ENCODE measurements at places on chromosomes 4 and X.

DNA sequence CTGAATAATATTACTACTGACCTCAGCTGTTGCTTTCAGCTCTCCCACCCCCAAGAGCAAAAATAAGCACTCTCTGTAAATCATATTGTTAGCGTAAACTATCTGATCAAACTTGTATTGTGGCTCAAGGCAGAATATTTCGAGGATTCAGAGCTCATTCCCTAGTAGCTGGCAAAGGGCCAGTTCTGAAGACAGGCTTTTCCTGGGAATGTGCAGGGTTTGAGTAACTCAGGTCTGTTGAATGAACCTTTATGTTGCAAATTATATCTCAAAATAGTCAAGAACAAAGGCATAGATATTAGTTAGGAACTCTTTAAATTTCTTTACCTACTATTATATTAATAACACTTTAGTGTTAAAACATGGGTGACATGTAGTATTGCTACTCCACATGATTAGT is 454.9 kb downstream of the CCSER1 start:
- DNase-seq, result no peak

DNA sequence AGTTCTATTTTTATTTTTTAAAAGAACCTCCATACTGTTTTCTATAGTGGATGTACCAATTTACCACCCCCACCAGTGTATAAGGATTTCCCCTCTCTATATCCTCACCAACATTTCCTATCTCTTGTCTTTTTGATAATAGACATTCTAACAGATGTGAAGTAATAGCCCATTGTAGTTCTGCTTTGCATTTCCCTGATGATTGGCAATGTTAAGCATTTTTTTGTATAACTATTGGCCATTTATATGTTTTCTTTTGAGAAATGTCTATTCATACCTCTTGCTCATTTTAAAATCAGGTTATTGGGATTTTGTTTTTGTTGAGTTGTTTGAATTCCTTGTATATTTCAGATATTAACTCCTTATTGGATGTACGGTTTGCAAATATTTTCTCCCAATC is 251.1 kb upstream of the HTR2C start:
- DNase-seq, result no peak

- DNase-seq, result no peak
Observed at GRCh38 chr4:123874063-123874462, 477.5 kb downstream of the SPRY1 start.

GRCh38 chr4:117893207-117893606 is 141.1 kb upstream of the NDST3 start:
- DNase-seq, result no peak

DNA sequence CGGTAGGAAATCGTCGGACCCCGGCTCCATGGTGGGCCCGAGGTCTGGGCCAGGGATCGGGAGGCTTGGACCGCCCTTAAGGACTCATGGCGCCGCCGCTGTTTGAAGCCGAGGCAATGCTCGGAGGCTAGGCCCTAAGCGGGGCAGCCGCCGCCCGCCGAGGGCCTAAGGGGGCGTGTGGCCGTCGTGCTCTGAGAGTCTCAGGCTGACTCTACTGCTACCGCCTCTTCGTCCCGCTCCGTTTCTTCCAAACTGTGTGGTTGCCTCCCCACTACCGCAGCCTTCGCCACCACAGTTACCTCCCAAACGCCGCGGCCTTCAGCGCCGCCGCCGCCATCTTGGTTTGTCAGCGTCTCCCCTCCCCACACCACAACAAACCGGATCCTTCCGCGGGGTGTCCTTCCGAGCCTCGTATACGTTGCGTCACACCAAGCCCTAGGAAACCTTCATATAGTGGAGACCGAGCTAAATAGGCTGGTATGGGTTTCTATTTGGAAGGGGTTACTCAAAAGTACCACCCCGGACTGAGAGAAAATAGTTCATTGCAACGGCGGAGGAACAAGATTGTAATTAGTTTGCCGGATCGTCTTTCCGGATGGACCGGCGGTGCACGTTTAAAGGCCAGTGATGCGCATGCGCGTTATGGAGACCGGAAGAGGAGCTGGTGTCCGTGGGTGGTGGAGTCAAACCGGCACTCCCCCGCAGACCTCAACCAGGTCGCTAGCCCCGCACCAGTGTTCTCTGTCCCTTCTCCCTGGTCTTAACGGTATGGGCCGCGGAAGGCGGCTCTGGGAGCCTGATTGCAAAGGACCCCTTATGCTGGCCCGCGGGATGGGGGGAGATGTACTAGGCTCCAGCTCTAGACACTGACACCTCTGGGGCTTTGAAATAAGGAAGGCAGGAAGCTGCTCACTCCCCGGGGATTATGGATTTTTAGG is at the start of gene KDM5C:
TSS of gene KDM5C (minus strand) at position 348 of the 938 bp plus-strand sequence. CDS start at position 30, 318 bp downstream.
- DNase-seq, result peak; percentile 73

DNA sequence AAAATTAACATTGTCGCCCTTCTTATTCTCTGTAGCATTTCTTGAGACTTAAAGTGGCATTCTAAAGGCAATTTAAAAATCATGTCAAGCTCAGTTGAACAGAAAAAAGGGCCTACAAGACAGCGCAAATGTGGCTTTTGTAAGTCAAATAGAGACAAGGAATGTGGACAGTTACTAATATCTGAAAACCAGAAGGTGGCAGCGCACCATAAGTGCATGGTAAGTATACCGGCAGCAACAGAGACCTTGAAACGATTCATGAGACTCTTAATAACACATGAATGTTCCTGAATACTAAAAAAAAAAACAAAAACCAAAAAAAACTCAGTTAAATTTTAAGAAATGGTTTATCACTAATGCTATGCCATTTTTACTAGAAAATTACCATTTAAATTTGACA is 82.4 kb upstream of the HPRT1 start:
- DNase-seq, result no peak

DNA sequence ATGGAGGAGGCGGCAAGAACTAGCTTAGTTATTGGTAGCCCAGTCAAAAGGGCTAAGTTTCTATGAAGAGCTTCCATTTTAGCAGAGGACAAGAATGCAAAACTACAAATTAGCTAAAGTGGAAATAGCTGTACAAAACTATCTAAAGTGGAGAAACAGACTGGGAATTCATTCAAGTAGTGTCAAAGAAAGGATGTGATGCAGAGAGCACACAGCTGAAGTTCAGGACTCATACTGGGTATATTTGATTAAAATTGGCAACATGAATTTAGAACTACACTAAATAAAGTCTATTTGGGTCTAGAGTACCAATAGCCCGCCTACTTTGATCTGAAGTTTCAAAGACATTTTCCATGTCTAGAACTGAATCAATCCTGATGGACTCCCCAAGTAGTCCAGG is 33.1 kb upstream of the GNRHR start:
- no peak for DNase-seq

DNA sequence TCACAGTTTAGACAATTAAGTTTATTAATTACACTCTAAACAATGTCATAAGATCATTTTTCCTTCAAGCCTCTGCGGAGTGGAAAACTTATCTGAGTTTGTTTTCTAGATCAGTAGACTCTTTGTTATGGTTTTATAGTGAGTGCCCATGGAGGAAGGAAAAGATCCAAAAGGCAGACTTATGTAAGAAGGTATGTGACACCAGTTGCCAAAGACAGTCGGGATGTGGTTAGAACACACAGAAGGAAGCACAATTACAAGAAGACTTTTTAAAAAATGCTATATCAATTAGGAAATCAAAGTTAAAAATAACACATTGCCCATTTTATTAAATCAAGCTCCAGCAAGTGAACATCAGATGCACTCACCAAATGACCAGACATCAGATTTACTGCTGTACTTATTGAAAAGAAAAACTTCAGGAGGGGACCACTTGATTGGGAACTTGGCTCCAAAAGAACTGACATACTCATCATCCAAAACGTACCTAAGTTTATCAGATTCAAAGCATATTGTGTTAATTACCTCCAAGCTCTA is 57.1 kb downstream of the NIPAL1 start:
- DNase-seq, result no peak

DNA sequence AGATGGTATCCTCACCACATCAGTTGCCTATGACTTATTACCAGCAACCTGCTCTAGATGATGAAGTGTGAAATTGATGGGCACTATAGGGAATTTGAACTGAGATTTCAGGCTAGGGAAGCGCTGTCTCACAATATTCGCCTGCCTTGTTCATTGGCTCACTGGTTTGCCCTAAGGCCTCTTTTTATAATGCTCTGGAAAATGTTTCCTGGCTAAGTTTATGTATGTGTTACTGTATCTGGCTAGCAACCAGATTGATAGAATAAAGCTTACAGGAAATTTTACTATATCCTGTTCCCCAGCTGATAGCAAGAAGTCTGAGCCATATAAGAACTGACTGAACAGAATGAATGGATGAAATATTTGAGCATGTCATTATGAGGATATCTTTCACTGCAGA is 71.6 kb downstream of the GSTCD start:
- DNase-seq, result no peak

GRCh38 chrX:21986596-21986995 is 45.5 kb upstream of the PHEX start:
- DNase-seq, result no peak
